Activated CD4-positive, alpha-beta T cell treated with anti-CD3 and anti-CD28 coated beads for 48 hours (primary cell): ENCODE measurements at places on chromosomes 2 and 18.

DNA sequence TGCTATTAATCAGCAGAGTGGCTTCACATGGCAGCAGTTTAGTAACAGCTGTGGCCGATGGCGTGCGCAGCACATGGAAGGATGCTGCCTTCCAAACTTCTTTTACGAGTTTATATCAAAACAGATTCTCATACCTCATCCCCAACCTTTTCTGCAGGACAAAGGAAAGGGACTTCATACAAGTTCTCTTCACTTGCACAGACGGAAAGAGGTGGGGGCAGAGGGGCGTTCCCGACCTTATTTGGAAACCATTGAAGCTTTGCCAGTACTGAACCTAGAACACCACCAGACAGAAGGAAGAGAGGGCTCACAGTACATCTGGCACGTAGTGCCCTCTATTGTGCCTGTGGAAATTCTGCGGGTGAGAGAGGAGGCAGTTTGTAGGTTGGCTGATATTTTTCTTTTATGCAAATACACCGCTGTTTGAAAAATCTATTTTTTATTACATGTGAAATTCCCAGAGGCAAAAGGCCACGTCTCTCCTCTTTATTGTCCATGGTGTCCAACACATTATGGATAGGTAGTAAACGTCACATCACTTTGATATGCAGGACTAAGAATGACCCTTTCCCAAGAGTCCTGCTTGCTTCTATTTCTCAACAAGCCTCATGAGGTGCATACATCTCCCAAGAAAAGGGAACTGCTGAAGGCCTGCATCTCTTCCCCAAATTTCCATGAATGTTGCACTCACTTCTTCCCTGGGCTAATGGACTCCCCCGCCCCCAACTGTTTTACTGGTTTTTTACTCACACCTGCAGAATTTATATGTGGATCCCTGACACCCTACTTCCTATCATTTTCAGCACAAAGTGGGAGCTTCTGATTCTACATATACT, 31.3 kb downstream of the COLEC12 start:
- no peak for DNase-seq

- no peak for DNase-seq
Measured at GRCh38 chr2:66649006-66649405, 214.1 kb downstream of the MEIS1 start.

DNA sequence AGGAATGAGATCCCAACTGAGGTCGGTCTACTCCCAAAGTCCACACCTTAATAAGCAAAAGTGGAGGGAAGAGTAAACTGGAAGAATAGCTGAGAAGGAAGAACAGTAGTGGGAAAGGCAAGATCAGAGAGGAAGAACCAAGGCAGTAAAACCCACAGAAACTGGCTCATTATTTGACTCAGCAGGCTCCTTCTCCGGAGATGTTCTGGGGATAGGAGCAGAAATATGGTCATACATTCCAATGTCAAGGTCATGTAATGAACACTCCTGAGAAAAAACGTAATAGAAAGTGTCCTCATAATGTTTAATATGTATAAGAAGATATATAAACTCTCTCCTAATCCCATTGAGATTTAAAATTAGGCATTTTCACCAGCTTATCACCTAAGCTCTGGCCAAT, 39.5 kb downstream of the STK39 start:
- DNase-seq, result no peak

DNA sequence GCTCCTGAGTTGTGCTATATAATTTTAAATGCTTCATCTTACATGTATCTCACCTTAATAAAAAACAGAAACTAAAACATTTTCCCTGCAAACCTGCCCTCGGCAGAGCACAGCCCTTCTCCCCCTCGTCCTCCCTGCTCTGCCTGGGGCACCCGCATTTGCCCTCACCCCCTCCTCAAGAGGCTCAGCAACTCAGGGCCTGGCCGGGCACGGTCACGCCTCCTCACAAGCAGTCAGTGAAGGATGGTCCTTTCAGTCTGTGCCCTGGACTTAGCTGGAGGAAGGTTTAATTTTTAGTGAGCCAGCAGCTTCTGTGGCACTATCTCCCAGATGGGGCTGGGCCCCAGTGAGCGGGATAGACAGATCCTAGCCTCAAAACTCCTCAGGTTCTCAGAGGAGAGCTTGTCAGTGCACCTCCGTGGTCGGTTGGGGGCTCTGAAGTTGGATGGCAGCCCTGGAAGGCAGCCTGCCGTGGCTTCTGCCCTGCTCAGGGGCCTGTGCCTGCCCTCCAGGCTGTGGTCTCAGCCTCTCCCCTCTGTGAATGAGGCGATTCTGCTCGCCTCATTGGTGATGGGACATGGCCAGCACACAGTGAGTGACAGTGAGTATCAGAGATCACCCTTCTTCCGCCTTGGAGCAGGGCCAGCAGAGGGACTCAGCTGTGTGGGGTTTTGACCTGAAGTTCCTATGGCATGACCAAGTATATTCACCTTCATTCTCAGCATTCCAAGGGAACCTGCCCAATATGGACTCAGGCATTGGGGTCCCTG, 56.3 kb upstream of the AFF3 start:
- DNase-seq, result no peak

- DNase-seq, result no peak
Measured at GRCh38 chr2:36455011-36455410, 99.4 kb downstream of the CRIM1 start.

GRCh38 chr2:187842978-187843847, 289.0 kb upstream of the TFPI start:
- no peak for DNase-seq

- DNase-seq, result no peak
Measured at GRCh38 chr2:177721818-177722567, 329.4 kb downstream of the AGPS start.

DNA sequence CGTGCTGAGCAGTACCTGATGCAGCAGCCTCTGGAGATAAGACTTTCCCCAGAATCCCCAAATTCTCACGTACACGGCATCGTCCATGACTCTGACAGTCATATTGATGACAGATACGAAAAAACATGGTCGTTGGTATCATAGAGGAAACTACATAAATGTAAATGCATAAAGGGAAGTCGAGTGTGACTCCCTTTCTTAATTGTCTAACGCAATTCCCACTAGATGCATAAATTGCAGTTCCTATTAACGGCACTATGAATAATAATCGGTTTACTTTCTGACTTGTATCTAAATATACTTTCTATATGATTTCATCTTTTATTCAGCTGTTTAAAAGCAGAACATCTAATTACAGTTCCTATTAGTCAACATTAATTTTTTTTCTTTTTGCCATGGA, 322.6 kb upstream of the REV1 start:
- no peak for DNase-seq

GRCh38 chr2:137976274-137976673, 12.0 kb downstream of the HNMT start:
- DNase-seq, result no peak

DNA sequence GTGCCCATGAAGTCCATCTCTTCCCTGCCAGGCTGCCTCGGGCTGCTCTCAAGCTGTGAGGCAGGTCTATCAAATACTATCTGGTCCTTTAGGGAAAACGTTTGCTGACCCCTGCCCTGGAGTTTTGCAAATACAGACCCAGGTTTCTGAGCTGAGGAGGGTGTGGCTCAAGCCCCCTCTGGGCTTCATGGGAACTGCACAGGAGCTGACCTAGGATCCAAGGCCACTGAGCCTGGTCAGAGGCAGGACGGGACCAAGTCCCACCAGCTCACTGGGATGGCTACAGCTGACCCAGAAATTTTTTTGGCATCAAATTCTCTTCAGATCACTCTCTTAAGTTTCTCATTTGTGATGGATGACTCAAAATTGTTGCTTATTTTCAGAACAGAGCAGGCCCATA, 14.1 kb downstream of the ZNF516 start:
- no peak for DNase-seq

GRCh38 chr2:8623576-8623957, 58.3 kb upstream of the ID2 start:
- no peak for DNase-seq

GRCh38 chr2:118232796-118233195, 144.5 kb downstream of the INSIG2 start:
- DNase-seq, result no peak

DNA sequence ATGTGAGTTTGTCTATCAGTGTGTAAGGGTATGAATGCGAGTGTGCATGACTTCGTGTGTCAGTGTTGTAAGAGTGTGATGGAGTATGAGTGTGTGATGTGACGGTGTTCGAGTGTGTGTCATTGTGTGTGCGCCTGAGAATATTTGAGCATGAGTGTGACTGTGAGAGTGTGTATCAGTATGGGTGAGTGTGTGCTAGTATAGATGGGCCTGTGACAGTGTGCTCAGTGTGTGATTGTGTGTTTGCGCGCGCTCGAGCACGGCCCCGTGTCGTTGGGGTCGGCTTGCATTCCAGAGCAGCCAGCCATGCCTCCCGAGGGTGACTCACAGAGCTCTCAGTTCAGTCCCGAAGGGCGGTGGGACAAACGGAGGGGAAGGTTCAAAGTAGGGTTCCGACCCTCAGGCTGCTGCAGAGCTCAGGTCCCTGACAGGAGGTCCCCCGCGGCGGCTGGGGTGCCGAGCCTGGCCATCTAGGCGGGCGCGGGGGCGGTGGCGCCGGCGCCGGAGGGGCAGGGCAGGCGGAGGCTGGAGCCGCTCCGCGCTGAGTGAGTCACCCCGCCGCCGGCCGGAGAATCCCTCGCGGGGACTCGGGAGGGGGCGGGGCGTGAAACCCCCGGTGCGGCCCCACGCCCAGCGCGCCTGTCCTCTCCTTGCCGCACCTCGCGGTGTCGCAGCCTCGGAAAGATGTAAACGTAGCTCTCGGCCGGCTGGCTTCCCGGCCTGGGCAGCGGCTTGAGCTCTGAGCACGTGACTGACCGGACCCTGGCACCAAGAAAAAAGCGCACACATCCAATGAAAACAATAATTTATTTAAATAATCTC, 3.8 kb downstream of the DLX2 start:
- peak; percentile 59 for DNase-seq

DNA sequence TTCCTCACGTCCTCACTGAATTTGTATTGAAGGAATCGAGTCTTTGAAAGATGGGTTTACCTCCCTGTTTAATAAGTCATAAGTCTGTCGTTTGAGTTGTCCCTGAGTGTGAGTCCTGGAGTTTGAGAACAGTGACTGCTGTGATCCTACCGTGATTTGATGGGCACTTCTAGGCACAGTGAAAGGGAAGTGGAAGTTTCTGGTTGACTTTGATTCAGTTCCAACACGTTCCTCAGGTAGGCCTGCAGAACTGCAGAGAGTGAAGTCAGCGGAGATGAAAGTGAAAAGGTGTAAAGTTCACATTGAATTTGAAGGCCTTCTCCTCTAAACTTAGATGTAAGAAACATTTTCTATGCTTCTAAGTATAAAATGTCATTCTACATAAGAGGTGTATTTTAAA, 52.9 kb upstream of the ACKR3 start:
- DNase-seq, result no peak

GRCh38 chr2:85695691-85696668, 1.8 kb downstream of the GNLY start:
- DNase-seq, result no peak

GRCh38 chr18:69883781-69884180, 63.9 kb downstream of the CD226 start:
- no peak for DNase-seq

GRCh38 chr2:63053889-63054602, 3.4 kb downstream of the OTX1 start:
- DNase-seq, result peak; percentile 56

DNA sequence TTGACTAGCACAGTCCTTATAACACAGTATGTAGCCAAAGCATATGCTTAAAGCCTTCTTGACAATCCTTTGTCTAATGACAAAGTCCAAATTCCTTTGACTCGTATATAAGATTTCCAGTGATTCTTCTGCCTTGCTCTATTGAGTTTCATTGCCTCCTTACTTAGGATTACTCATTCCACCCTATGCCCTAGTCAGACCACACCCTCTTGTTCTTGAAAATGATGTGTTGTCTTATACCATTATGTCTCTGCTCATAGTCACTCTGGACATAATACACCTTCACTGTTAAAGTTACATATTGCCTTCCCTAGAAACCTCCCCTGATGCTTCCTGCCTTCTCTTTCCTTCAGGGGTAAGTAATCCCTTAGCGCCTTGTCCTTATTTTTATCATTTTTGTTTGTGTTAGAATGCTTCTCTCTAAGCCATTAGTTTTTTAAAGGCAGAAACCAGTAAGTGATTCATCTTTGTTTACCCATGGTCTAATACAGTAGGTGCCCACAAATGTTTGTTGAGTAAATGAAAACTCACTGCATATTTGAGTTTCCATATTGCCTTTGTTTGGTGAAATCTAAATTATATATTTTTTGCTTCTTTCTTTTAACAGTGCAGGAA, 19.3 kb downstream of the GPD2 start:
- DNase-seq, result no peak

DNA sequence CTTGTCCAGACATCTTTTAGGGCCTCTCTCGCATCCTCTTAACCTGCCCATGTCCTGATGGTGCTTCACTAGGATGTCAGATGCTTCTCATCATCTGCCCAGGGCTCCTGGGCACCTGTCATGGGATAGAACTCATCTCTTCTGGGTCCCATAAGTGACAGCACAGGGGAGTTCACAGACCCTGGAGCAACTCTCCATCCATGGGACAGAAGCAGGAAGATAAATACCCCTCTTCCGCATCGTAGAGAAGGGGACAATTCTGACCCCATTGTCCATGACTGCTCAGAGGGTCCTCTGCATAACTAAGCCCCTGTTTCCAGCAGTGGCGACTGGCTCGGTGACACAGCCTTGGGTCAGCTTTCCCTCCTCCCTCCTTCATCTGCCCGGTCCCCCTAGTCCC, 82.3 kb downstream of the TWIST2 start:
- DNase-seq, result no peak

- no peak for DNase-seq
Measured at GRCh38 chr2:222255090-222255489, 43.7 kb downstream of the PAX3 start.
